ENCODE measurements at places on chromosomes 1 and 21.

DNA sequence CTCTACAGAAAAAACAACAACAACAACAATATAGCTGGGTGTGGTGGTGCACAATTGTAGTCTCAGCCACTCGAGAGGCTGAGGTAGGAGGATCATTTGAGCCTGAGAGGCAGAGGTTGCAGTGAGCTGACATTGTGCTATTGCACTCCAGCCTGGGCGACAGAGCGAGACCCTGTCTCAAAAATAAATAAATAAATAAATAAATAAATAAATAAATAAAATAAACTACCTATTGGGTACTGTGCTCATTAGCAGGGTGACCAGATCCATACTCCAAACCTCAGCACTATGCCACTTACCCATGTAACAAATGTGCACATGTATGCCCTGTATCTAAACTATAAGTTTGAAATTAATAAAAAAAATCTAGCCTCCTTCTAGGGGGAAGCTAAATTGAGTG lies 369.4 kb upstream of the AJAP1 start:
- no peak for ATAC-seq

GRCh38 chr1:214445831-214446614 lies 105.4 kb downstream of the PTPN14 start:
- ATAC-seq = peak; percentile 57

GRCh38 chr1:53381790-53382401 lies 54.0 kb upstream of the LRP8 start:
- ATAC-seq = peak; percentile 53

- no peak for ATAC-seq
Measured at GRCh38 chr1:109824349-109825115, 60.8 kb upstream of the EPS8L3 start.

DNA sequence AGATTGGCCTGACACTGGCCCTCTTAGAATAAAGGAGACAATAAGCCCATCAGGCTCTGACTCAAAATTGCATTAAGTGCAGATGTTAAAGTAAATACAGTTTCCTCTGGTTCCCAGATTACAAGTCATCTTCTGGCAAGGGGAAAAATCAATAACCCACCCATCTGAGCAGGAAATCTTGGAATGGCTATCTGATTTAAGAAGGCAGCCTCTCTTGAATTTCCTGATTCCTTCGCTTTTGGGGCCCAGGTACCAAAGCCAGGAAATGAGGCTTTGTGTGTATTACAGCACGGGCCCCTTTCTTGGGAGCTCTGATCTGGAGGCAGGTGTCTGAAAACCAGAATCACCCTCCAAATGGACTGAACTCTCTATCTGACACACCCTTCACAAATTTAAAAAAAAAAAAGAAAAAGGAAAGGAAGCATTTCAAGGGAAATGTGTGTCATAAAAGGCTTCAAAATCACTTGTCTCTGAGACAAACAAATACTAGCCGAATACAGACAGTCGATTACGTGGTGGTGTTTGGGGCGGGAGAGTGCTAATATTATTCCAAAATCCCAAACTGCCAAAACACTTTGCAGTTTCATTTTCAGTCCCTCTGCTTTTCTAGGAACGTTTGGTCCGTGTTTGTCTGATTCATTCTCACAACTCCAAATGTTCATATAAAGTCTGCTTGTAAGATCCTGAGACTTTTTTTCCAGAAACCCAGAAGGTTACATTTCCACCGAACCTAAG lies 240.9 kb upstream of the CAMK1G start:
- no peak for ATAC-seq

DNA sequence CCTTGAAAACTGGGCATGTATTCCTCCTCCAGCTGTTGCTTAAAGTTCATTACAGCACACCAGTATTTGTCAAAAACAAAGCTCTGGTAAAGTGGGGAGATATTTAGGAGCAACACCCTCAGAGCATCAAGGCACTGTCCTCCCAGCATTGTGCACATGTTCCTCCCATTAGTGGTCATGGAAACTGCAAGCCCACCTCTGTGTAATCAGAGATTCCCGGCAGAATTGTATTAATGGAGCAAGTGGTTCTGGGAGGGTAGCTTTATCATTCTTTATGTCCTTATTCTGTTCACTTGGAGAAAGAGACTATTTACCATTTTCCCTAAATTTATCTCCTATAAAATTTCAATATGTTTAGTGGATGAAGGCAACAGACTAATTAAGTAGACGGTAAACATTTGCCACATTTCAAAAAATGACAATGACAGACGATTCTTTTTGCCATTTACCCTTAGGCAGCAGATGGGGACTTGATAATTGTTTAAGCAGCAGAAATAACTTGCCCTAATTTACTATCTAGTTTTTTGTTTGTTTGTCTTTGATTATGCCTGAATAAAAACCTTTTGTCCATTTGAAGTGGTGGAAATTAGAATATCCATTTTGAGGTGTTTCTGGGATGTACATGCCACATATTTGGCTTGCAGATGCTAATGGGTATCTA lies 289.6 kb upstream of the ST6GALNAC5 start:
- ATAC-seq = no peak

DNA sequence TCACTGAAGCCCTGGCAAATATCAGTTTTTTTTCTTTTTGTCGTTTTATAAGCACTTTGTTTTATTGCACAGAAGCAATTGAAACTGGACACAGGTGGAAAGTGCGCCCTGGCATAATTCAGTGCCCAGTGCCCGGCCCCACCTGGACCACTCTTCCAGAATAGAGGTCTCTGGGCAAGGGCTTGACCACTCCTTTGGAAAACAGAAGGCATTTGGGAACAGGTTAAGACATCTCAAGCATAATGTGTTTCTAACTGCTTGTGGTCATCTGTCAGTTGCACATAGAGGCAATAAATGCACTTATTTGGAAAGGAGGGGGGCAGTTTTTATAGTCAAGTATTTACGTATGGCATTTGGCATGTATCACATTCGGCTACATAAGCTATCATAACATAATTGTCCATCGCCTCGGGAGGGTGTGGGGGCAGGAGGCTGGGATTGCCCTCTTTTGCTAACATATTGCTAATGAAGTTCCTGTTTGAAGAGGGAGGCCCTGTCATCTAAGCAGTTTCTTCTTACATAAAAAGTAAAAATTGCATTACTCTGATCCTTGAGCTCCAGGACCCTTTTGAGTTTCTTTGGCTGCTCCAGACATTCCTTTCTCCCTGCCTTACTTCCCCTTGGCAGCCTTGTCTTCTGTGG lies 14.7 kb upstream of the CD2 start:
- ATAC-seq = no peak
